Activated CD8-positive, alpha-beta memory T cell treated with anti-CD3 and anti-CD28 coated beads for 4 hours (primary cell): ENCODE measurements at places on chromosomes 16 and 17.

- no peak for DNase-seq
Observed at GRCh38 chr16:63925221-63925620, 1196.6 kb downstream of the CDH11 start.

- DNase-seq: no peak
Observed at GRCh38 chr16:77951788-77952187, 70.6 kb upstream of the CLEC3A start.

DNA sequence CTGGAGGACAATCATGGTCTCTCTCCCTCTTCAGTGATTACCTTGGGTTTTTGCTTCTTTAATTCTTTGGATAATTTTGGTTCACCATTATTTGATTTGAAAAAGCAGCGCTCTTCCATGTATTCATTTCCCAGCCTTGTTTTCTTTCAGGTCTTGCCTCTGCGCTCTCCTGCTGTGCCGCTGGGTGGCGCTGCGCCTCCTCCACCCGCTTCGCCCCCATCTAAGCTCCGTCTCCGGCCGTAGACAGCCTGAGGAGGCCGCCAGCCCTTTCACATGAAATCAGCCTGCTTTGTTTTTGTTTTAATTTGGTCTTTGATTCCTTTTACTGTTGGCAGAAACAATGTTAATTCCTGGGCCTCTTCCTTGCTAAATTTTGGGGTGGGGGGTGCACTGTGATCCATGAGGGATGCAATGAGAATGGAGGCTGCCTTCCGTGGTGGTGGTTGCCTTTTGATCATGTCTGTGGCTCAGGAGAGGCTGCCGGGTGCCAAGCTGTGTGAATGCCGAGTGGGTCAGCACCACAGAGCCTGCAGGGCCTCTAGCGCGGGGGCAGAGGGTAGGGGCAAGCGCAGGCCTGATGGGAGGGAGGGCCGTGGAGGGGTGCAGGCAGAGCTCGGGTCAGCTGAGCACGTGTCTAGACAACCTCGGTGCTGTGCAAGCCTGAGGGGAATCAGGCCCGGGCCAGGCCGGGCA is 64.1 kb downstream of the PLD6 start:
- DNase-seq: no peak

DNA sequence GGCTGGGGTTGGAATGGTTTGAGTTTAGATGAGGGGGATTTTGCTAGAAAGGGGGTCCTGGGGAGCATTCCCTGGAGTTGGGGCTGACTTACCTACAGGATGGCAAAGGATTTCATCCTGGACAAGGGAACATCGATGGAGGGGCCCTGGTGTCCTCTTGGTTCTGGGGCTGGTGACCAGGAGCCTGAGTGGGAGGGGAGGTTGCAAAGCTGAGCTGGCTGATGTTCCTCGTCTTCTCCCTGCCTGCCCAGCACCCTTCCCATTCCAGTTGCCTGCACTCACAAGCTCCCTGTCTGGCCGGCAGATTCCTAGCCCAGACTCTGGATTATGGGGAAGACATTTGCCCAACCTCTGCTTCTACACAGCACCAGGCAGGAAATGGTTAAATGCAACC is 37.2 kb downstream of the ITGAE start:
- no peak for DNase-seq

DNA sequence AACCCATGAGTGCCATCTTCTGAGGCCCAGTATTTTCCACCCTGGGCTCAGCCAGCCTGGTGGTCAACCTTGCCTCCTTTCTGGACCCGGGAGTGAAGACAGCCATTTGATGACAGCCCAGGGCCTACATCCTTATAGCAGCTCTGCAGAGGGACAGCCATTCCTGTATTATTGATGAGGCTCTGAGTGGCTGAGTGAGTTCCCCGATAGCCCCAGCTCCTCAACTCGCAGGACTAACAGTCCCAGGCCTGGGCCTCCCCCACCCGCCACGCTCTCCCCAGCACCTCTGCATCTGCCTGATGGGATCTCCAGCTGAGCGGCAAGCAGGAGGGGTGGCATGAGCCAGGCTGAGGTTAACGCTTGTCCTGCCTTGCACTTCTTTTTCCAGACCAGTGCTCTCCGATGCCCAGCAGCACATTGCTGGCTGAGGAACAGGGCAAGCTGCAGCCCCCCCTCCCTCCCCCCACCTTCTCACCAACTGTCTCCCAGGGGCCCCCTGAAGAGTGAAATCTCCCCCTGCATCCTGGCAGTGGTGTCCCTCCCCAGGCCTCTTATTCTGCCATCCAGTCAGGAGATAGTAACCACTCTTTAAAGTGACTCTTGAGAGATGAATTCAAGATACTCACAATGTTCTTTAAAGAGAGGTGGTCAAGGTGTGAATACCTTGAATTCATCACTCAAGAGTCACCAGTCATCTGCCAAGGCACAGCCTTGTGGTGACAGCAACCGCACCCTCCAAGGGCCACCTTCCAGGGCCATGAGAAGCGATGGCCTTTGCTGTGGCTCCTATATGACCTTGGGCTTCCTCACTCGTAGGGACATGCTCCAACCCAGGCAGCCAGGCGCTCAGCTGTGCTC is 23.5 kb downstream of the CACNG5 start:
- DNase-seq: no peak

GRCh38 chr17:13522749-13523148 is 79.0 kb downstream of the HS3ST3A1 start:
- DNase-seq: no peak

- no peak for DNase-seq
Observed at GRCh38 chr16:66701026-66701425, 4.5 kb upstream of the CMTM4 start.

DNA sequence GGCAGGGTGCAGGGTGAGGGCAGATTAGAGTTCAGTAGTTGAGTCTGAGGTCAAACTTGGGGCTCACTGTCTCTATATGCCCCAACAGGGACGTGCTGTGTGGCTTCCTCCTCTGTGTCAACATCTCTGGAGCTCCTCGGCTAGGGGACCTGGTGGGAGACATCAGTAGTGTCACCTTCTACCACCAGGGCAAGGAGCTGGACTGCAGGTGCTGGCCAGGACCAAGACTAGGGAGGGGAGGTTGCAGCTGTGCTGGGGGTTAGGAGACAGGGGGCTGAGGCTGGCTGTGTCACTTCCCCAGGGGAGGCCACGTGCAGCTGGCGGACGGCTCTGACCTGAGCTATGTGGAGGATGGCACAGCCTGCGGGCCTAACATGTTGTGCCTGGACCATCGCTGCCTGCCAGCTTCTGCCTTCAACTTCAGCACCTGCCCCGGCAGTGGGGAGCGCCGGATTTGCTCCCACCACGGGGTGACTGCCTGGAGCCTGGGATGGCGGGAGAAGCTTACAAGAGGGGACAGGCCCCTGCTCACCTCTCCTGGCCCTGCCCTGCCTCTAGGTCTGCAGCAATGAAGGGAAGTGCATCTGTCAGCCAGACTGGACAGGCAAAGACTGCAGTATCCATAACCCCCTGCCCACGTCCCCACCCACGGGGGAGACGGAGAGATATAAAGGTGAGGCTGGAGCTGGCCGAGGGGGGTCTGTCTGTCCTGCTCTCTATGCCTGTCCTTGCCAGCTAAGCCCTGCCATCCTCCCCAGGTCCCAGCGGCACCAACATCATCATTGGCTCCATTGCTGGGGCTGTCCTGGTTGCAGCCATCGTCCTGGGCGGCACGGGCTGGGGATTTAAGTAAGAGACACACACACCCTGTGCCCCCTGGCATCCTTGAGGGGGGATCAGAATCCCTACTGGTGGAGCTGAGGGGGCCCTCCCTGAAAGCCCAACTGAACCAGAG is 18.9 kb downstream of the ADAM11 start:
- DNase-seq: no peak

- DNase-seq: peak; percentile 21
Observed at GRCh38 chr16:27230562-27231001, 27.3 kb downstream of the KDM8 start.

- no peak for DNase-seq
Observed at GRCh38 chr16:704047-704446, 1.6 kb downstream of the FBXL16 start.

- no peak for DNase-seq
Observed at GRCh38 chr16:66306366-66307150, 59.9 kb upstream of the CDH5 start.

DNA sequence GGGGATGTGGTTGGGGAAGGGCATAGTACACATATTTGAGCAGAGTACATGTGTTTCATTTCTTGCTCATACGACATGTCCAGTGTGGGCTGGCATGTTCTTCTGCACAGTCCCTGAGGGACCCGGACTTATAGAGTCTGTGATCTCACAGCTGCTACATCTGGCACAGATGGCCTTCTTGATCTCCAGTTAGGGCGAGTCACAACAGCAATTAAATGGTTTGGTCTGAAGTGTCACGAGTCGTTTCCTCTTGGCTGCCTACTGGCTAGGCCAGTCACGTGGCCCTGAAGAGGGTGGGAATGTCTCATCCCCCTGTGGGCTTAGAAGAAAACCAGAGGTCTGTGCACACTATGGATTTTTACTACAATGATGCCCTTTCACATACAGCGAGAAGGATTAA is 443.6 kb downstream of the WWOX start:
- no peak for DNase-seq

DNA sequence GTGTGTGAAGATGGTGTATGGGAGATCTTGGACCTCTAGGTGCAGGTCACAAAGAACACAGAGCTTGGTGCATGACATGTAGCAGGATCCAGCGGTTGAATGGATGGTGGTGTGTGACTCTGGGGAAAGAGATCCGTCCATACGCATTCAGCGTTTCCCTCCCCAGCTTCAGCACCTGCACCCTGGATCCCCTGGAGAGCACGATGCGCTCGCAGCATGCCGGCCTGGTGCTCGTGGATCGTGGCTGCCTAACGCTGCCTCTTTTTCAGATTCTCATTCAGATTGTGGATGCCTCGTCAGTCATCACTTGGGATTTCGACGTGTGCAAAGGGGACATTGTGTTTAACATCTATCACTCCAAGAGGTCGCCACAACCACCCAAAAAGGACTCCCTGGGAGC is 70.9 kb downstream of the SEC14L1 start:
- no peak for DNase-seq

GRCh38 chr16:68059804-68060203 is 25.4 kb upstream of the NFATC3 start:
- no peak for DNase-seq

- DNase-seq: peak; percentile 15
Observed at GRCh38 chr17:13597723-13598347, 3.9 kb downstream of the HS3ST3A1 start.

GRCh38 chr16:56298948-56299596 is 107.8 kb downstream of the GNAO1 start:
- DNase-seq: no peak

DNA sequence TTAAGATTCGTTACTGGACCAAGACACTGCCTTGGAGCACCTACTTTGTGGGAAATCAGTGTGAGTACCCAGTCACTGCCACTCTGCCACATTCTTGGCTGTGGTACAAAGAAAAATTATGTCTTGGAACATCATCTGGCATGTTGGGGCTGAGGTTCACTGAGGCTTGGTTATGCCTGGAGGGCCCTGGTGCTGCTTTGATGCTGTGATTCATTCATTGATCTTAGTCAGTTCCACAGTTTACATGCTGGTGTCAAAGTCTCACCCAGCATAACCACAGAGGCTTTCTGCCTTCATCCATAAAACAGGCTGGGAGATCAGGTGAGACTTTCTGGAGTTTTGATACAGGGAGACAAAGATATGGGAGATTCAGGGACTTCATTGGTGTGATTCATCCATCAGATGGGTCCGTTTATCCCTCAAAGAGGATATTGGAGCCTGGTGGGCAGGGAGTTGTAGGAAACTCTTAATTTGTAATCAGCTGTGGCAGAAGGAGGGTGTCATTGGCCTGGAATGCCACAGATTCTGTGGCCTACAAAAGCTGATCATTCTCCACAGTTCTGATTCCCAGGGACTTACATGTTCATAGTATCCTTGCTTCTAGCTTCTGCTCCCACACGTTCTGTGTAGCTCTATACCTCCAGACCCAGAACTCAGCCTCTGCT is 322.5 kb downstream of the PMP22 start:
- no peak for DNase-seq

DNA sequence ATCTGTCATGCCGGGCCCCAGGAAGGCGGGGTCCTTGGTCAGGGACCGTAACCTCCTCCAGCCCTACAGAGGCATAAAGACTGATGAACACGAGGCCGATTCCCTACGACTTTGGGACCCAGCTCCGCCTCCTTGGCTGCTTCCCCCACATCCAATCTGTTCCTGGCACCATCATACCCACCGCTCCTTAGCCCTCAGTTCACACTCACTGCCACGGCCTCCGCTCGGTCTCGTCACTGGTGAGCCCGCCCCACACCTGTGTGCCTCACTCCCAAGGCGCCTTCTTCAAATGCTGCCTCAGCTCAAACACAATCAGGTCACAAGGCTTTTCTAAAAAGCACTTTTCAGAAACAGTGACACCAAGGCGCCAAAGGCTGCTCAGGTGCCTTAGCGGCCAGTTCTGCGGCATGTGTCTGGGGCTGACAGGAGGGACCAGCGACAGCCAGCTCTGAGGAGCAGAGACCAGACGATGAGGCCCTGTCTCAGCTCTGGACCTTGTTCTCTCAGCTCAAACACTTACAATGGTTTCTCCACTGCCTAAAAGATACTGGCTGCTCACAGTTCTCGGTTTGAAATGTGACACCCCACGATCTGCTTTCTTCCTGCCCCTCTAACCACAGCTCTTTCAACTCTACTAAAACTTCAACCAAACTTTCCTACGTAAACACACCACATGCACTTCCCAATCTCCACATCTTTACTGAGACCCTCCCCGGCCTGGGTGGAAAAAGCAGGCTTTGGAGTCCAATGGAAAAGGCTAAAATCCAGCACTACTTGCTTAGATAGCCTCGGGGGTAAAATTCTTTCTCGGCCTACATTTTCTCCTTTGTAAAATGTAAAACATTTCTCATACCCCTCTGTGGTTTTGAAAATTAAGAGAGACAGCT is 33.2 kb downstream of the CYB5D2 start:
- DNase-seq: peak; percentile 7

GRCh38 chr16:4682616-4683254 is 10.6 kb upstream of the NUDT16L1 start:
- no peak for DNase-seq

GRCh38 chr17:52143542-52143941 is 15.0 kb downstream of the CA10 start:
- no peak for DNase-seq

- no peak for DNase-seq
Observed at GRCh38 chr16:12199524-12199923, 223.0 kb downstream of the SNX29 start.

GRCh38 chr17:50155115-50155819 is 4.8 kb upstream of the PPP1R9B start:
- no peak for DNase-seq

GRCh38 chr16:920717-921116 is 50.1 kb downstream of the LMF1 start:
- DNase-seq: no peak

- no peak for DNase-seq
Observed at GRCh38 chr17:81511804-81512561, 616 bp downstream of the ACTG1 start.

DNA sequence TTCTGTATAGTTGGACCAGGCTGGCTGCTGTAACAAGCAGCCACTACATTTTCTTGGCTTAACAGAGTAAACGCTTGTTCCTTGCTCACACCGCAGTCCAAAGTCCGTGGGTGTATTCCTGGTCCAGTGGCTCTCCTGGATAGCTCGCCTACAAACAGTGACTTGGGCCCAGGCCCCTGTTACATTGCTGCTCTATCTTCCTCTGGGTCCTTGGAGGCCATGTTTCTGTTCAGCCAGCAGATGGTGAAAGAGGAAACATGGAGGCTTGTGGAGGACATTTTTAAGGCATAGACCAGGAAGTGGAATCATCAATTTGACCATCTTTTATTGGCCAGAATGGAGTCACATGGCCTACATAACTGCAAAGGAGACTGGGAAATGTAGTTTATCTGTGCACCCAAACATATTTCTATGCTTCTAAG is 55.1 kb downstream of the ATP2C2 start:
- DNase-seq: no peak

GRCh38 chr17:53516636-53517035 is 306.1 kb upstream of the KIF2B start:
- DNase-seq: no peak

- no peak for DNase-seq
Observed at GRCh38 chr17:76793775-76794174, 55.9 kb downstream of the MFSD11 start.
